CD4-positive, CD25-positive, alpha-beta regulatory T cell (primary cell): ENCODE measurements at places on chromosomes 3 and 15. TPM values are rescaled to one million over a fixed set of nuclear protein-coding genes. Genes with fewer than 3 reads are reported as not detected.

- DNase-seq = no peak
- H3K4me1 ChIP-seq = no peaks in the 10 kb centered on the region
- H3K27ac ChIP-seq = no peak overlapping the region
- no peaks in the 10 kb centered on the region for H3K27me3 ChIP-seq
- H3K36me3 ChIP-seq = no peaks in the 10 kb centered on the region
- no peak overlapping the region for H3K4me3 ChIP-seq
These were observed 24.1 kb downstream of the TMEM40 start for GRCh38 chr3:12734960-12735359.

- peaks cover 16% of the 10 kb centered on the region for H3K36me3 ChIP-seq
- no peaks in the 10 kb centered on the region for H3K27me3 ChIP-seq
These were observed 9.3 kb downstream of the GNAI2 start for GRCh38 chr3:50245251-50245745.

- H3K4me3 ChIP-seq = peak within 1 kb of the TSS; percentile 88
- DNase-seq = peak; percentile 52
- H3K27me3 ChIP-seq = no peaks in the 10 kb centered on the region
- peaks cover 45% of the 10 kb centered on the region for H3K4me1 ChIP-seq
- H3K36me3 ChIP-seq = peaks cover 7% of the 10 kb centered on the region
- peak within 1 kb of the TSS; percentile 83 for H3K27ac ChIP-seq
These were observed at the start of gene CMTM7 for GRCh38 chr3:32391643-32392535. CMTM7 (plus strand) TSS chr3:32391853; CDS start chr3:32391907, 54 bp downstream.

DNA sequence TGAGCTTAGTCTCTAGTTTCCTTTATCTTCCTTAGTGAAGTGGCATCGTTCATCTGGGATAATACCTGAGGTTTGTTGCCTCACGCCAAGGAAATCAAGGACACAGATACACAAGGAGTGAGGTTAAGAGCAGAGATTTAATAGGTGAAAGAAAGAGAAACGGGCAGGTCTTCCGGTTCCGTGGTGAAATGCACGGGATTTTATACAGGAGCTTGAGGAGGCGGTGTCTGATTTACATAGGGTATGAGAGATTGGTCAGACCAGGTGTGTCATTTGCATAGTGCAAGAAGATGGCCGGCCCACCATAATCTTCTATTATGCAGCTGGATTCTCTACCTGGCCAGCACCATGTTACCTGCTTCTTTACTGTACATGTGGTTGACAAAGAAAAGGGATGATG lies 17.2 kb downstream of the ARRDC4 start:
- DNase-seq = no peak
- no peaks in the 10 kb centered on the region for H3K4me1 ChIP-seq
- H3K27me3 ChIP-seq = no peaks in the 10 kb centered on the region

DNA sequence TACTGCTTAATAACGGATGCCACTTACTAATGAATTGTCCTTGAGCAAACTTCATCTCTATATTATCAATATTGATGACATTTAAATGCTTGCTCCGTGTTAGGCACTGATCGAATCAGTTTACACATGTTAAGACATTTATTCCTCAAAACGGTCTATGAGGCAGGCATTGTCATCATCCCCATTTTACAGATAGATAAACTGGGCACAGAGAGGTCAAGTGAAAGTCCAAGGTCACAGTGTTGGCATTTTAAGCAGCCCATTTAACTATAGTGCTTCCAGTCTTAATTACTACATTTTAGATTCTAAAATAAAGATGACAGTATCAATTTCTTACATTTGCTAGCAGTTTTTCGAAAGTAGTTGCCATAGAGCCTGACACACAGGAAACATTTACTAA lies 966 bp upstream of the ABI3BP start:
- no peaks in the 10 kb centered on the region for H3K27me3 ChIP-seq
- DNase-seq = no peak
- H3K36me3 ChIP-seq = no peaks in the 10 kb centered on the region
- no peaks in the 10 kb centered on the region for H3K4me1 ChIP-seq

DNA sequence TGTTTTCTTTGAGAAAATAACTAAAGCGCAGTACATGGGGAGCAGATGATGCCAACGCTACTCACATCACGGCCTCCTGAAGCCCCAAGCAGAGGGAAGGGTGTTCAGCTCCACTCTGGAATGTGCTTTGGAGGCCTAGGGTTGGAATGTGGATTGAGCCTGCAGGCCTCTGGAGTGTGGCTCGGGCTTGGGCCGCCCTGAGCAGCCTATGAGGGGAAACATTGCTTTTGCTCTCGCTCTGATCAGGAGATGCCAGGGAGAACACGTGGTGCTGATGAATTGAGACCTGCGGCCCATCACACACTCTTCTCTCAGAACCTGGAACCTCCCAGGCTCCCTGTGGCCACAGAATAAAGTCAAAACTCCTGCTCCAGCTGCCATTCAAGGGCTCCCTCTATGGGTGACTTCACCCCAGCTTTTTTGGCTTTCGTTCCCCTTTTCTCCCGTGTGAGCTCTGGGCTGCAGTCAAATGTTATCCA lies 23.3 kb downstream of the CCDC13 start:
- H3K27ac ChIP-seq = no peak overlapping the region
- H3K4me3 ChIP-seq = no peak overlapping the region
- no peak for DNase-seq
- no peaks in the 10 kb centered on the region for H3K27me3 ChIP-seq
- H3K4me1 ChIP-seq = peaks cover 24% of the 10 kb centered on the region

SCAMP5 gene
- 1.3 TPM for total RNA-seq

DNA sequence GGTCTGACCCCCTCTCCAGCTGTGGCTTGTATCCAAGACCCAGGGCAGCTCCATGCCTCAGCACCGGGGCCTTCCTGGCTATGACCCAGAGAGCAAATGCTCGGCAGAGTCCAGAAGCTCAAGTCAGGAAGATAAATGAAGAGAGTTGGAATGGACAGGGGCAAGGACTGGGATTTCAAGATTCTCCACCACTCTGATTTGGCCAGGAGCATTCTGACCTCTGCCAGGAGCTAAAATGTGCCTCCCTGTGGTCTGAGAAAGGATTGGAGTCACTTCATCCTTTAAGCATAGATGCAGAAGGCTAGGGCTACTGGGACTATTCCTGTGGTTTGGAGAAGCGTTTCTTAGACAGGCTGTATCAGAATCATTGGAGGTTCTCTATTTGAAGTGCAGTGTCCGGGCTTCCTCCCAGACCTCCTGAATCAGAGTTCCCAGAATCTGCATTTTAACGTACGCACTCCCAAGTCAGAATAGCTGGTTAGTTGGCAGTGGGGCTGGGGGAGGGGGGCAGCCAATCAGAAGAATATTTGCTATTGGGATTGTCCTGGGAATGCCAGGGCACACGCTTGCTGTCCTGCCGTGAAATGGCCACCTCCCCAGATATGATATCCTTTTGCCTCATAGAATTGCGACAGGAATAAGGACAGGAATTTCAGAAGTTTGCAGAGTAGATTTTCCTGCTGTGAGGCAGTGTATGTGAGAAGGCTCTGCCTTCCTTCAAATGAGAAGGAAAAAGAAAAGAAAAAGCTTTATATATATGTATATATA lies 57.4 kb downstream of the HRH1 start:
- H3K36me3 ChIP-seq = no peaks in the 10 kb centered on the region
- no peaks in the 10 kb centered on the region for H3K27me3 ChIP-seq
- no peak for DNase-seq

DNA sequence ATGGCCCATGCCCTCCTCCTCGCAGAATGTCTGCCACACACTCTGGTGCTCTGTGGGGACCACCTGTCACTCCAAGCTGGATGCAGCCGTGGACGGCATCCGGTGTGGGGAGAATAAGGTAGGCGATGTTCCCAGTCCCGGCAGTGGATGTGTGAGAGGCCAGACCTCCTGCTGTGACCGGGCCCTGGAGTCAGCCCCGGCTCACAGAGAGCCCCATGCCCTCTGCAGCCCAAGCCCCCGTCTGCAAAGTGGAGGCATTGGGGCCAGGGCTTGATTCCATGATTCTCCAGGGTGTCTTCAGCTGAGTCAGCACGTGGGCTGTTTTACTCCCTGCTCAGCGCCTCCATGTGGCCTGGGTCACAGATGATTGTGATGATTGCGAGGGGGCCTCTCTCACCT lies 32.2 kb downstream of the GOLGA6L10 start:
- H3K4me1 ChIP-seq = no peaks in the 10 kb centered on the region
- no peak overlapping the region for H3K27ac ChIP-seq
- H3K27me3 ChIP-seq = no peaks in the 10 kb centered on the region

GRCh38 chr15:73914145-73914544 lies 12.1 kb upstream of the LOXL1 start:
- no peak overlapping the region for H3K27ac ChIP-seq
- DNase-seq = no peak
- no peak overlapping the region for H3K4me3 ChIP-seq
- H3K4me1 ChIP-seq = peaks cover 6% of the 10 kb centered on the region
- H3K27me3 ChIP-seq = no peaks in the 10 kb centered on the region
- peaks cover 13% of the 10 kb centered on the region for H3K36me3 ChIP-seq

- no peak overlapping the region for H3K27ac ChIP-seq
- H3K4me3 ChIP-seq = no peak overlapping the region
- H3K27me3 ChIP-seq = no peaks in the 10 kb centered on the region
- H3K36me3 ChIP-seq = no peaks in the 10 kb centered on the region
- no peak for DNase-seq
These were observed 505.6 kb downstream of the PYDC2 start for GRCh38 chr3:191966556-191966955.

GRCh38 chr15:63094495-63094931 lies 27.1 kb upstream of the LACTB start:
- H3K27me3 ChIP-seq = no peaks in the 10 kb centered on the region
- H3K36me3 ChIP-seq = no peaks in the 10 kb centered on the region
- H3K27ac ChIP-seq = no peak overlapping the region
- H3K4me3 ChIP-seq = no peak overlapping the region

DNA sequence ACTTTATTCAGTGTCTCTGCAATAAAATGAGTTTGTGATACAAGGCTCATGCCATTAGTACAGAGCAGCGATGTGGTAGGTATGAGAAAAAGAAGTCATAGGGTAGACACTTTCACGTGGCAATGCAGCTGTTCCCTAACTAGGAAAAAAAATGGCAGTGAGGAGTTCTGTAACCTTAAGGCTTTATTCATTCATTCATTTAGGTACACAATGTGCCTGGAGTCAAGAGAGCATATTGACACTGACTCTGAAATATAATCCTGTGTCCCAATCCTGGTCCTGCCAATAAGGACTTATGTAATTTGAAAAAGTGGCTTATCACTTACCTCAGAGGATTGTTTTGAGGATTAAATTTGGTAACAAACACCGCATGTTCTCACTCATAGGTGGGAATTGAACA lies 173.0 kb upstream of the AZI2 start:
- H3K4me1 ChIP-seq = no peaks in the 10 kb centered on the region
- no peaks in the 10 kb centered on the region for H3K27me3 ChIP-seq
- no peak for DNase-seq

DNA sequence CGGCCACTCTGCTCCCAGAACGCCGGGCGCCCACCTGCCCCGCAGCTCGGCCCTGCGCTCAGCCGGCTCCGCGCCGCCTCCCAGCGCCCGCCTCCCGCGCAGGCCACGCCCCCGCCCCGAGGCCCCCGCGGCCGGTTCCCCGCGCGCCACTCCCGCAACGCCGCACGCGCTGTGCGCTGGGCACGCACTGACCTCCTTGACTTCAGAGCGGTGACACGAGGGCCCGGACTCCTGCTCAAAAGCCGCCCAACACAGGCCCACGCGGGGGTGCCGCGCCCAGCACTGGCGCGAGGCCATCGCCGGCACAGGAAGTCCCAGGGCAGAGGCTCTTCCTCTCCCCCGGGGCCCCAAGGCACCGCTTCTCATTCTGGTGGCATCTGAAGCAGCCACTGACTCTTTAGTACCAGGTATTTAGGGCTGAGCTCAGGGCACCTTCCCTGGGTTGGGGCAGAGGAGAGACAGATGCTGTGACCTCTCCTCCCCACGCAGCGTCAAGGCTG lies 12.4 kb downstream of the TNK2 start:
- H3K4me3 ChIP-seq = peak overlapping the region; percentile 44
- H3K27ac ChIP-seq = peak overlapping the region; percentile 86
- no peaks in the 10 kb centered on the region for H3K36me3 ChIP-seq
- peak; percentile 76 for DNase-seq
- H3K27me3 ChIP-seq = no peaks in the 10 kb centered on the region

DNA sequence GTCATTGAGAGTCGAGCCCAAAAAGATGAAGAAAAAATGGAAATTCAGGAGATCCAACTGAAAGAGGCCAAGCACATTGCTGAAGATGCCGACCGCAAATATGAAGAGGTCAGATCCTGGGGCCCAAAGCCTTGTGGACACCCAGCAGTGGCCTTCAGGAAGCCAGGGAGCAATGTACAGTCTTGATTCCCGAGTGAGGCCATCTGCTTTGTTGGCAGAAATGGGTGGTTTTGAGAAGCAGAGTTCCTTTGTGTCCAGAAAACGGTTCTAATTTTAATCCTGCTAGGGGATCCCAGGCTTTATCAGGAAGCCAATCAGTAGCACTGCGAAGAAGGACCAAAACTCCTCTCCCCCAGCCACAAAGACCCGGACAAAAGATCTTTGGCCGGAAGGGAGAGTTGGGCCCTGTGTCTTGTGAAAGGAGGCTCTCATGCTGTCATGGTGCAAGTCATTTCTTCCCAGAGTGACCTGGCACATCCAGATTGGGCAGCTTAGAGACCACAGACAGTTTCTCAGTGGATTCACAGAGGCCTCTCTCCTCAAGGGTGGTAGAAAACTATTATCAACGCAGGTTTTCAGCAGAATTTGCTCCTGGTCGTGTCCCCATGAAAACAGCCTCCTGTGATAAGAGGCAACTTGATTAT lies 17.1 kb downstream of the TPM1 start:
- no peak overlapping the region for H3K4me3 ChIP-seq
- no peaks in the 10 kb centered on the region for H3K4me1 ChIP-seq
- H3K27me3 ChIP-seq = no peaks in the 10 kb centered on the region
- peaks cover 42% of the 10 kb centered on the region for H3K36me3 ChIP-seq
- no peak overlapping the region for H3K27ac ChIP-seq
- DNase-seq = no peak

DNA sequence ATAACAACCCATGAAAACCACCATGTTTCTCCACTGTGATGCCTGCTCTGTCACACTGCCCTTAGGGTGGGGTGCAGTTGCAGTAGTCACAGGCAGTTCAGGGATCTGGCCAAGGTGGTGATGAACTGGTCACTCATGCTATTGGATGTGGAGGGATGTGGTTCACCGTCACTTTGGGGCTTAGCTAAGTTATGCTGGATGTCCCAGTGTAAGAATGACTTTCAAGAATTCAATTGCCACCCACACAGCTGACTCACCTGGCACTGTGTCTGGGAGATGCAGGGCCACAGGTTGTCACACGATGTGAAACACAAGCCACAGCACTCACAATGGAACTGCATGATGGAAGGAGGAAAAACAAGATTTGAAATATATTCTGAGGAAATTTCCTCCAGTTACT lies 146.1 kb upstream of the CTNNB1 start:
- no peak overlapping the region for H3K27ac ChIP-seq
- H3K36me3 ChIP-seq = no peaks in the 10 kb centered on the region
- no peaks in the 10 kb centered on the region for H3K27me3 ChIP-seq
- H3K4me1 ChIP-seq = no peaks in the 10 kb centered on the region

DNA sequence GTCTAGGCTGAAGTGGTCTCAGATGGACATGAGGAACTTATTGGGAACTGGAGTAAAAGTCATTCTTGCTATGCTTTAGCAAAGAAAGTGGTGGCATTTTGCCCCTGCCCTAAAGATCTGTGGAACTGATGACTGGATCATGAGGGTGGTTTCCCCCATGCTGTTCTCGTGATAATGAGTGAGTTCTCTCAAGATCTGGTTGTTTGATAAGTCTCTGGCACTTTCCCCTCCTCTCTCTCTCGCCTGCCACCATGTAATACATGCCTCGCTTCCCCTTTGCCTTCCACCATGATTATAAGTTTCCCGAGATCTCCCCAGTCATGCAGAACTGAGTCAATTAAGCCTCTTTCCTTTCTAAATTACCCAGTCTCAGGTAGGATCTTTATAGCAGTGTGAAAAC lies 11.5 kb upstream of the MLF1 start:
- H3K36me3 ChIP-seq = no peaks in the 10 kb centered on the region
- H3K27me3 ChIP-seq = no peaks in the 10 kb centered on the region
- no peak overlapping the region for H3K4me3 ChIP-seq
- no peak for DNase-seq
- no peak overlapping the region for H3K27ac ChIP-seq
- no peaks in the 10 kb centered on the region for H3K4me1 ChIP-seq
